Naive thymus-derived CD4-positive, alpha-beta T cell (primary cell): ENCODE measurements at places on chromosomes 13 and 19. TPM values are rescaled to one million over a fixed set of nuclear protein-coding genes. Genes with fewer than 3 reads are reported as not detected.

- DNase-seq = no peak
- H3K4me1 ChIP-seq = no peaks in the 10 kb centered on the region
- H3K27ac ChIP-seq = no peak overlapping the region
Measured at GRCh38 chr13:35566340-35566739, 89.9 kb upstream of the MAB21L1 start.

- H3K4me3 ChIP-seq = no peak overlapping the region
- peaks cover 68% of the 10 kb centered on the region for H3K36me3 ChIP-seq
- H3K27ac ChIP-seq = no peak overlapping the region
- DNase-seq = no peak
- no peaks in the 10 kb centered on the region for H3K27me3 ChIP-seq
Measured at GRCh38 chr19:10921910-10922637, 6.4 kb downstream of the YIPF2 start.

DNA sequence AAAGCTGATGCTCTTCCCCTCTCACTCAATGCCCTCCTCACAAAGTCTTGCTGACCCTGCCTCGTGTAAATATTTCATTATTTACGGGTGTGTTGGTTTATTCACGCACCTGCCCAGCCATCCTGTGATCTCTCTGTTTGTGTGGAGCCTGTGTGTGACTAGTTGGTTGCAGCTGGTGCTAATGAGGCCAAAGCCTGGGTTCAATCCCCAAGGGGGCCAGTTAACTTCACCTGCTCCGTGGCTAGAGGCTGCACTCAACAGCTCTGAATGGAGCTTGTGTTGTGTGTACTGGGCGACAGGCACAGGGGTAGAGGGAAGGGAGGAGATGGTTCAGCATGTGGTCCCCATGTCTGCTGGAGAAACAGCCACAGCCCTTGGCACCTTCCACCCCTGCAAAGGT lies 109.5 kb downstream of the DNAJC15 start:
- H3K4me1 ChIP-seq = peaks cover 1% of the 10 kb centered on the region
- H3K27me3 ChIP-seq = no peaks in the 10 kb centered on the region
- no peak for DNase-seq
- no peak overlapping the region for H3K4me3 ChIP-seq
- no peak overlapping the region for H3K27ac ChIP-seq

DNA sequence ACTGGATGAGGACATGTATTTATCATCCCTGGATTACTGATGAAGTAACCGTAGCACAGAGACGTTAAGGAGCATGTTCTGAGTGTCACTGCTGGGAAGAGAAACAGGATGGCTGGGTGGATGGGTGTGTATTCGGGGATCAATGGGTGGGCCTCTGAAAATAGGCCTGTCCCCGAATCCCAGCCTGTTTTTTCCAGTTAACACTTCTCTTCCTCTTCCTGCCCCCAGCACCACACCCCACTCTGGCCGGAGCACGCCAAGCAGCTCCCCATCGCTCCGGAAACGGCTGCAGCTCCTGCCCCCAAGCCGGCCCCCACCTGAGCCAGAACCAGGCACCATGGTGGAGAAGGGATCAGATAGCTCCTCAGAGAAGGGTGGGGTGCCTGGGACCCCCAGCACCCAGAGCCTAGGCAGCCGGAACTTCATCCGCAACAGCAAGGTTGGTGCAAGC lies 8.8 kb downstream of the GRAMD1A start:
- H3K4me3 ChIP-seq = no peak overlapping the region
- no peak for DNase-seq
- H3K4me1 ChIP-seq = peaks cover 45% of the 10 kb centered on the region

DNA sequence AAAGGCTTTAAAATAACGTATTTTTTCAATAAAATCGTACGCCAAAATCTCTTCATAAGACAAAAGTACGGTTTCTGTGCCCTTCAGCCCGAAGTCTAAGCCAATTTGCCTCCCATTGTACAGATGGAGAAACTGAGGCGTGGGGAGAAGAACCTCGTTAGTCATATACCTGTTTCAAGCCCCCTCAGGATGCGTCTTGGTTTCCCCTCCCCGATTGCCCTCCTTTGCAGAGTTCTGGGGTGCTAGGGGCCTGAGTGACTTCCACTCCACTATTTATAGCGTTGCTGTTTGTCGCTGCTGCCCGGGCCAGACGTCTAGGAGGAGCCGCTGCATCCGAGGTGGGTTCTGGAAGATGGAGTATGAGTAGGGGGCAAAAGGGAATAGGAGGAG lies 2.3 kb upstream of the LTBP4 start:
- DNase-seq = no peak
- no peak overlapping the region for H3K27ac ChIP-seq
- no peaks in the 10 kb centered on the region for H3K36me3 ChIP-seq
- peaks cover 25% of the 10 kb centered on the region for H3K27me3 ChIP-seq
- peaks cover 48% of the 10 kb centered on the region for H3K4me1 ChIP-seq

GRCh38 chr19:35790981-35791813 lies 15.8 kb downstream of the ARHGAP33 start:
- H3K27ac ChIP-seq = no peak overlapping the region
- H3K36me3 ChIP-seq = no peaks in the 10 kb centered on the region
- no peaks in the 10 kb centered on the region for H3K27me3 ChIP-seq
- no peak overlapping the region for H3K4me3 ChIP-seq

DNA sequence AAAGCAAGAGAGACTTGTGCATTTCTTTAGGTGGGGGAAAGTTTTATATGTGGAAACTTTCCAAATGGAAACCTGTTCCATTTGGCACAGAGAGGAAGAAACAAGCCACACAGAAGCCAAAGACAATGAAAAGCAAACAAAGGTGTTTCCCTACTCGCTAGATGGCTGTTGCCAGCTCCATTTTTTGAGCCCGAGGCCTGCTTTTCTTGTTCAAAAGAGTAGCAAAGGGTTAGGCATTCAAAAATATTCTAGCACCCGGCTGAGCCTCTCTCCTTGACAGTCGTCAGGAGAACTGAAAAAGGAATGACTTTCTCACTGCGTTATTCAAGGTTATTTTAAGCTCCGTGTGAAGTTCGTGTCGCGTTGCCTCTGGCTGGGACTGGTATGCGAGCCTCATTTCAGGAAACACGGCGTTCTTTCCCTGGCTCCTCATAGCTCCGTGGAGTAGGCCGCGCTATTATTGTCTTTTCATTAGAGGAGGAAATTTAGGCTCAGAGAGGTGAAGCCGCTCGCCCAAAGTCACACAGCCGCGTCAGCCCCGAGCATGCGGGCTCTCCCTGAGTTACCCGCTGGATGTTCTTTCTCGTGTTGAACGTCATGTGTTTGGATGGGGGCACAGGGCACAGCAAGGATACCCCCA lies 7.6 kb downstream of the TRPM4 start:
- H3K36me3 ChIP-seq = no peaks in the 10 kb centered on the region
- H3K4me3 ChIP-seq = no peak overlapping the region
- H3K27me3 ChIP-seq = no peaks in the 10 kb centered on the region
- no peak for DNase-seq
- H3K4me1 ChIP-seq = no peaks in the 10 kb centered on the region

DNA sequence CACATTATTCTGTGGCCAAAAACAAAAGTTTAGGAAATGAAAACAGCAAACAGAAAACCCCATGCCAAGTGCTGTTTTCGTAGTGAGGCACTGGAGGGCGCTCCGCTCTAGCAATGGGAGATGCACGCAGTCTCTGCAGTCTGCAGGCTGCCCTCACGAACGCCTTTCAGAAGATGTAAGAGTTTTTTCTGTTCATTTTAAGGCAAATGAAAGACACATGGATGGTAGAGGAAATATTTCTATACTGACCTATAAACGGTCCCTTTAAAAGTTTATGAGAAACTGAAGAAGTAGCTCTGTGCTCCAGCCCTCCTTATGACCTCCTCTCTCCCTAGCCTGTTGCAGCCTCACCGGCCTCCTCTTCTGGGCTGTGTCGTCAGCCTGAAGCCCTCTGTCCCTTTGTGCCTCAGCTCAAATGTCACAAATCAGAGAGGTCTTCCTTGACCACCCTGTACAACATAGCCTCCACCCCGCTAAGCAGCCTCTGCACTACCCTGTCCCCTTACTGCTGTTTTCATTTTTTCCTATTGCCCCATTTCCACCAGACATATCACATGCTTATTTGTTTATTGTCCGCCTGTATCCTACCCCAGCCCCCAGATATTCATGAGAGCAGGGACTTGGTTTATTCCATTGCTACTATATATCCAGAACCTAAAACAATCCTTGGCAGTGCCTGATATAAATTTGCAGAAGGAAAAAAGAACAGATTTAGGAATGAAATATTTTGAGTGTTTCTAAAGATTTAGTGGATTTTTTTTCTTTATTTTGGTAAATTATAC lies 116.4 kb downstream of the TM9SF2 start:
- H3K4me1 ChIP-seq = no peaks in the 10 kb centered on the region
- no peak overlapping the region for H3K4me3 ChIP-seq
- H3K27me3 ChIP-seq = no peaks in the 10 kb centered on the region

GRCh38 chr13:101631395-101631794 lies 178.9 kb downstream of the ITGBL1 start:
- H3K4me3 ChIP-seq = no peak overlapping the region
- no peaks in the 10 kb centered on the region for H3K27me3 ChIP-seq
- no peak overlapping the region for H3K27ac ChIP-seq

DNA sequence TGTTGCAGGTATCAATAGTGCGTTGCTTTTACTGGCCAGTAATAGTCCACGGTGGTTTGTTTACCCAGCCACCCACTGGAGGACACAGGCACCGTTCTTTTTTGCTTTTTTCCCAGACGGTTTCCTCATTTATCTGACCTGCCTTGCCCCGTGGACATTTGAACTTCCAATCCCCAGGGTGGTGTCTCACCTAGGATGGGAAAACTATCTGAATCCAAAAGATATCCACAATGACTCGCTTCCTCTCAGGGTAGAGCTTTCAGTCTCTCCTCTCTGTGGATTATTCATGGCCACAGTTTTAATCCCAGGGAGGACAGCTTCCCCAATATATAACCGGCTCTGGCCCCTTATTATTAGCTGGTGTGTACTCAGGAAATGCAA lies 170.8 kb downstream of the FOXO1 start:
- no peak for DNase-seq
- H3K27ac ChIP-seq = peak overlapping the region; percentile 70
- peaks cover 55% of the 10 kb centered on the region for H3K4me1 ChIP-seq

- no peaks in the 10 kb centered on the region for H3K27me3 ChIP-seq
- DNase-seq = no peak
- H3K4me1 ChIP-seq = no peaks in the 10 kb centered on the region
- no peak overlapping the region for H3K27ac ChIP-seq
- no peak overlapping the region for H3K4me3 ChIP-seq
- no peaks in the 10 kb centered on the region for H3K36me3 ChIP-seq
Measured at GRCh38 chr19:55898911-55899310, 33.2 kb downstream of the NLRP13 start.

DNA sequence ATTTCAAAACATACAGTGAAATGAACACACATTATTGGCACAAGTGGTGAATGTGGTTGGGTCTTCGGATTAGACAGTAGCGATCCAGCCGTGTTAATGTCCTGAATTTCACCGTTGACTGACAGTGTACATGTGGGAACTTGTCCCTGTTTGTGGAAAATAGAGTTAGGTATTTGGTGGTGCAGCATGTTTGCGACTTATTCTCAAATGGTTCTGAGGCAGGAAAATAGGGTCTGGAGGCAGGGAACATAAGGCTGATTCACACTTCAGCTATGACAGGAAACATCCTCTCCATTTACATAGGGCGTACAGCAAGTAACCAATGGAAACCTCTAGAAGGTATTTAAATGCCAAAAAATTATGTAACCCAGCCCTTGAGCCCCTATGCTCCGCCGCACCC lies 4.2 kb downstream of the LGALS7B start:
- H3K4me1 ChIP-seq = no peaks in the 10 kb centered on the region
- no peaks in the 10 kb centered on the region for H3K27me3 ChIP-seq
- no peak overlapping the region for H3K27ac ChIP-seq
- no peak overlapping the region for H3K4me3 ChIP-seq
- DNase-seq = no peak

GRCh38 chr13:112982281-112983041 lies 13.4 kb downstream of the MCF2L start:
- no peaks in the 10 kb centered on the region for H3K27me3 ChIP-seq
- no peaks in the 10 kb centered on the region for H3K4me1 ChIP-seq
- DNase-seq = no peak
- no peaks in the 10 kb centered on the region for H3K36me3 ChIP-seq
- no peak overlapping the region for H3K27ac ChIP-seq
- H3K4me3 ChIP-seq = no peak overlapping the region

The CYP4F22 gene
- total RNA-seq = not detected

GRCh38 chr13:46664195-46664594 lies 111.2 kb downstream of the LRCH1 start:
- H3K27ac ChIP-seq = no peak overlapping the region
- H3K36me3 ChIP-seq = no peaks in the 10 kb centered on the region
- H3K4me3 ChIP-seq = no peak overlapping the region
- H3K4me1 ChIP-seq = peaks cover 25% of the 10 kb centered on the region

- no peaks in the 10 kb centered on the region for H3K36me3 ChIP-seq
- no peak overlapping the region for H3K27ac ChIP-seq
- H3K27me3 ChIP-seq = no peaks in the 10 kb centered on the region
- H3K4me1 ChIP-seq = no peaks in the 10 kb centered on the region
- no peak overlapping the region for H3K4me3 ChIP-seq
Measured at GRCh38 chr13:76285463-76285862, 600.7 kb downstream of the KCTD12 start.

GRCh38 chr19:43564800-43565199 lies 10.5 kb downstream of the XRCC1 start:
- no peak overlapping the region for H3K4me3 ChIP-seq
- no peaks in the 10 kb centered on the region for H3K27me3 ChIP-seq
- H3K4me1 ChIP-seq = peaks cover 33% of the 10 kb centered on the region
- no peak for DNase-seq
- H3K27ac ChIP-seq = no peak overlapping the region

- DNase-seq = no peak
- no peaks in the 10 kb centered on the region for H3K36me3 ChIP-seq
- H3K27ac ChIP-seq = no peak overlapping the region
Measured at GRCh38 chr13:45799451-45799850, 52.1 kb downstream of the SIAH3 start.

DNA sequence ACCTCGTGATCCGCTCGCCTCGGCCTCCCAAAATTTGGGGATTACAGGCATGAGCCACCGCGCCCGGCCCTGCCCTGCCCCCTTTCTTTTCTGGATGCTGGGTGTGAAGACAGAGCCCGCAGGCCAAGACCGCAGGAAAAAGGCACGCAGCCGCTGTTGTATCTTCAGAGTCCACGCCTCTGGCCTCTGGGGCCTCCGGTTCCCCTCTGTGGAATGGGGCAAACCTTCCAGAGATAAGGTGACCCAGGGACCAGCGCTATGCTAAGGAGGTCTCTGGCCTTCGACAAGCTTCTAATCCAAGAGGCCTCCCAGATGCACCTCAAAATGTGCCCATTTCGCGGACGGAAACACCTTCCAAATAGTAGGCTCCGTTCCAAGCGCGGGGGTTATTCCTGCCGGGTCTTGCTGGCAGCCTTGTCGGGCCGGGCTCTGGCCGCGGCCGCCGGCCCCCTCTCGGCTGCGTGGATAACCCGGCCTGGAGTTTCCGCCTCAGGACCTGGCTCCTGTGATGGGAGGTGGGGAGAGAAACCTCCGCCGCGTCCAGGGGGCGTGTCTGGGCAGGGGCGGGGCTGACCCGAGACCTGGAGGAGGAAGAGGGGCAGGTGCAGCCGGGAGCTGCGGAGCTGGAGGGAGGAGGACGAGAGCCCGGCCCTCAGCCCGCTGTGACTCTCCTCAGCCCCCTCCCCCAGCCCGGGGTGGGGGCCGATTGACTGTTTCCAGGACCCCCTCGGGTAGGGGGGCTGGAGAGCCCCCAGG lies 13.1 kb downstream of the TJP3 start:
- H3K36me3 ChIP-seq = no peaks in the 10 kb centered on the region
- DNase-seq = peak; percentile 80
- no peak overlapping the region for H3K27ac ChIP-seq
- peak overlapping the region; percentile 61 for H3K4me3 ChIP-seq
- H3K27me3 ChIP-seq = peaks cover 3% of the 10 kb centered on the region

The CEACAM16 gene
- not detected for total RNA-seq
